Activated CD8-positive, alpha-beta memory T cell treated with anti-CD3 and anti-CD28 coated beads for 4 hours (primary cell): ENCODE measurements at places on chromosomes 1 and 21.

- DNase-seq = no peak
Measured at GRCh38 chr1:189253601-189254350, 1223.9 kb downstream of the BRINP3 start.

GRCh38 chr21:26877018-26877417 lies 31.8 kb upstream of the ADAMTS1 start:
- DNase-seq = no peak

- no peak for DNase-seq
Measured at GRCh38 chr1:2492091-2492490, 16.0 kb downstream of the PLCH2 start.

DNA sequence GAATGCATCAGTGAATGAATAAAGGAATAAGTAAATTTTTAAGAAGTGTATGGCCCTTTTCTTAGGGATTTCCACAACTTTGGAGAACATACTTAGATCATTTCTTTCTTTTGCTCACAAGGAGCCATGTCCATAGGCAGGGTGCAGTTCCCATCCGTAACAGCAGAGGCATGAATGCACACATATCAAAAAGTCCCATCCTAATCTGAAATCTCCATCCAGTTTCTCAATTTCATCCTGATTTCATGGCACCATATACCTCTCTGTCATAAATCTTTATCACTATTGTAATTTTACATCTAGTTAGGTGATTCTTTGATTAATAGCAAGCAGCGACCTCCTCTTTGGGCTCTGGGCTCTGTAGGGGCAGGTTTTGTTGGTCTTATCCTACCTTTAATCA lies 359.2 kb downstream of the RRAGC start:
- no peak for DNase-seq

DNA sequence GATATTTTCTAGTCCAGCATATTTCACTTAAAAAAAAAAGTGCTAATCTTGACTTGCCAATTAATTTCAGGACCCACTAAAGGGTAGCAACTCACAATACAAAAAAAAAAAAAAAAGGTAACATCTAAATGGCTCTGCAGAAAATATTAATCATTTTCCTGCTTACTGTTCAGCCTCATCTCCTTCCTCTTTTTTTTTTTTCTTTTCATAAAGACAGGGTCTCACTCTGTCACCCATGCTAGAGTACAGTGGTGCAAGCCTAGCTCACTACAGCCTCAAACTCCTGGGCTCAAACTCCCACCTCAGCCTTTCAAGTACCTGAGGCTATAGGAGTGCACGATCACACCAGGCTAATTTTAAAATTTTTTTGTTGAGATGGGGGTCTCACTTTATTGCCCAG lies 30.4 kb downstream of the TTC13 start:
- DNase-seq = no peak

GRCh38 chr1:15224974-15225373 lies 22.0 kb upstream of the FHAD1 start:
- no peak for DNase-seq

DNA sequence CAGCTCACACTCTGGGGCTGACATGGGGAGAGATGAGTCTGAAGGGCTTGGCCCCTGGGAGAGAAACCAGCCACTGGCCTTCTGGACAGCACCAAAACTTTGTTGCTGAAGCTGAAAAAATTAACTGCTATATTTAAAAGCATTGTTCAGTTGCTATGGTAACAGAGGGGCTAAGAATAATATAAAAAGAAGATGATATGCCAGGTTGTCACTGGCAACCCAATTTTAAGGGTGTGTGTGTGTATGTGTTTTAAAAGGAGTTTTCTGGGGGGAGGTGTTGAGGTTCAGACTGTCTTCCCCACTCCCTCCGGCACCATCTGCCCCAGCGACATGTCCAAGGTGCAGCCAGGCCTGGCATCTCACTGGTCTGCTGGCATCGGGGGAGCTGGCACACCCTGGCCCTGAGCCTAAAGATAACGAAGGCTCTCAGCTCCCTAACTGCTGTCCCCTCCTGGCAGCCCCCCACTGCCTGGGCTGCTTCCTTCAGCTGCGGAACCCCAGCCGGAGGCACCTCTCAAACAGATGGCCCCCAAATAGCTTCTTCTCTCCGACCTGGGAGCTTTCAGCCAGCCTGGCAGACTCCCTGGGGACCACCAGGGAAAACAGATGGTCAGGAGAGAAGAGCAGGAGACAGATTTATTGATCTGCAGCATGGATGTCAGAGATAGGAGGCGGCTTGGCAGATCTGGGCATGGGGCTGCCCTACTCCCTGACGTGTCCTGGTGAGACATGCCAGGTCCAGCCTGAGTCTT lies 203.9 kb downstream of the HIVEP3 start:
- DNase-seq = no peak

DNA sequence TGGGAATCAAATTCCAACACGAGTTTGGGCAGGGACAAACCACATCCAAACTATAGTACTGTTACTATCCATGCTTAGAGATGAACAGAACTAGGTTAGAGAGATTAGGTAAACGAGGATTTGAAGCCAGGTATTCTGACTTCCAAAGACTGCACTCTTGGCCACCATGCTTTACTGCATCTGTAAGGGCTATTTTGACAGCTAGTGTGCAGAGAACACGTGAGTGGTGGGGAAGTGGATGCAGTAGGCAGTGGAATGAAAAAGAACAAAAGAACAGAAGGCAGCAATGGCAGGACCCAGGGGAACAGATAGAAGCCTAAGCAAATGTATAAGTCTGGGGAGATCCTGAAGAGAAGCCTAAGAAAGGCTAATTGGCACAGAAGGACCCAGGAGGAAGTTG lies 59.1 kb upstream of the GJA8 start:
- no peak for DNase-seq

- no peak for DNase-seq
Measured at GRCh38 chr1:76938304-76938703, 71.0 kb downstream of the ST6GALNAC5 start.

- no peak for DNase-seq
Measured at GRCh38 chr1:246283771-246284410, 223.2 kb downstream of the SMYD3 start.

GRCh38 chr1:44332505-44332904 lies 22.6 kb downstream of the ERI3 start:
- no peak for DNase-seq

DNA sequence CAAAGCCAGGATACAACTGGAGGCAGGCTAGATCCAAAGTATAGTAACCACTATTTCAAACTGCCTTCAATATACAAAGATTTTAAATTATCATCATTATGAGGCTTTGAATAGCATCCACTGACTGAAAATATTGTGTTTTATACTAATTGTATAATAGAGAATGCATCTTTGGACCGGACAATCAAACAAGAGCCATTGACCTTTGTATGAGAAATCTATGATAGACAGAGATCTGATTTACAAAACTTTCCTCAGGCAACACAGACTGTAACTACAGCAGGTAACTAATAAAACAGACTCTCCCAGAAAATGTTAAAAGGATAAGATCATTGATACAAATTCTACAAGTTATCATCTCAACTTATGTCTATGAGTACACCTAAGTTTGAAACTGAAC lies 152.9 kb downstream of the DENND1B start:
- DNase-seq = no peak

- peak; percentile 75 for DNase-seq
Measured at GRCh38 chr1:160768295-160768657, 27.7 kb upstream of the LY9 start.

DNA sequence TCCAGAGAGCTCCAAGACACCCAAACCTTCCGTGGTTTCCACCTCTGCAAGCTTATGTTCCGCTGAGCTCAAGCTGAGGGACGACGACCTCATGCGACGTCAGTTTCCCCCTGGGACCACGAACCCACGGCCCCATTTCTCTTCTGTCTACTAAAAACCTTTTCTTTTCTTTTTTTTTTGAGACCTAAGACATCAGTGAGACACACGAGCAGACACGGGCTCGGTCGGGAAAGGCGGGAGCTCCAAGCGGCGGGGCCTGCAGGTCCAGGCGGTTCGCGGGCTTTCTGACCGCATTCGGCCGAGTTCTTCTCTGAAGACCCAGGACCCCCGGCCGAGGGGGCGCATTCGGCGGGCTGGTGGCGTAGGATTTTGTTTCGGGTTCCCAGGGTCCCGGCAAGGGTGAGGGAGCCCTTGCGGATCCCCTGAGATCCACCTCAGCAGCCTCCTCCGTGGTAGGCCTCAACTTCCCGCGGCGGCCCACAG lies 402 bp downstream of the C21orf58 start:
- DNase-seq = no peak

DNA sequence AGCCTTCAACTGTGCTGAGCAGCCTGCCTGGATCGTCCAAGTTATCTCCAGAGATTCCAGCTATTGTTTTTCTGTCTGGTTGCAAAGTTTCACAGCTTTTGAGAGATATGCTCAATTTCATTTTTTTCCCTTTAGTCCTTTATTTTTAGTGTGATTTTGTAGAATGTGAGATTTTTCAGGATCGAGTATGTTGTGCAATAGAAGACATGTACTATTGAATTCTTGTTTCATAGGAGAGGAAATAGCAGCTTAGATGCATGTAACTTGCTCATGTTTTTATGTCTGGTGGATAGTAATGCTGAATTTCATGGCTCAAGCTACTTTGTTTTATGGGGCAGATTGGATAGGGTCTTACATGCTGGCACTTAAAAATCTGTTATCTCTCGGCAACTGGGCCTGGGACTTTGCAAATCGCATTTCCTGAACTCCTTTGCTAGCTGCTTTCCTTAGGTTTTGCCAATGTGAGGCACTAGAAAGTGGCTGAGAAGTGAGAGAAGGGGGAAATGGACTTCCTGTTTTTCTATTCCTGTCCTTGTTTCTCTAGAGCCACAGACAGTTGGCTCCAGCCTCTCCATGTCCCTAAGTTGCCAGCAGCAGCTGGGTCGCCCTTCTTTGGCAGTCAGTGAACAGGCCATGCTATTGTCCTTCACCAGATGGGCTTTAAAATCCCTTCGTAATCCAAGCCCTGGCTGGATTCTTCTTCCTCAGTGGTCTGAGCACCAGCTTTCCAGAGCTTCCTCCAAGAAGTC lies 101.4 kb upstream of the PDE4B start:
- DNase-seq = no peak

DNA sequence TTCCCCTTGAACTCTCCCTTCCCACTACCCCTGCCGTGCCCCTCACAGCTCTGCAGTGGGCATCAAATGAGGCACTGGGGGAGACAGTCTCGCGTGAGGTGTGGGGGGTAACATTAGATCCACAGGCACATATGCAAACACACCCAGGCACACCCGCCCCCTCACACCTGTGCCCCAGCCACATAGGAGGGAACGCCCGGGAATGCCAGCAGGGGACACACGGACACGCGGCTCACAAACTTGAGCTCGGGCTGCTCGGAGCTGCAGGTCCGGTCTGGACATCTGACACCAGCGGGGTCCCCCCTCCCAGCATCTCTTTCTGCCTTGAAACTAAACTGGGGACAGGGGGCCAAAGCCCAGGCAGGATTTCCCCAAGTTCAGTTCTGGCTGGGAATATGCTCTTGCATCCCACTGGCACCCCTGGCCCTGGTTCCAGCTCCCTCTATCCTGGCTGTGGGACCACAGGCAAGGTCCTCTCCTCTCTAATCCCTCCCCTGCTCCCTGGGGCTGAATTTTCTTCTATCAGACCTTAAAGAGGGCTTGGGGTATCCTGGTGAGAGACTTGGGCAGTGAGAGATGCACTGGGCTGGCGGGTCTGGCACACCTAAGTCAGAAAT lies 30.6 kb downstream of the CDCP2 start:
- DNase-seq = no peak

DNA sequence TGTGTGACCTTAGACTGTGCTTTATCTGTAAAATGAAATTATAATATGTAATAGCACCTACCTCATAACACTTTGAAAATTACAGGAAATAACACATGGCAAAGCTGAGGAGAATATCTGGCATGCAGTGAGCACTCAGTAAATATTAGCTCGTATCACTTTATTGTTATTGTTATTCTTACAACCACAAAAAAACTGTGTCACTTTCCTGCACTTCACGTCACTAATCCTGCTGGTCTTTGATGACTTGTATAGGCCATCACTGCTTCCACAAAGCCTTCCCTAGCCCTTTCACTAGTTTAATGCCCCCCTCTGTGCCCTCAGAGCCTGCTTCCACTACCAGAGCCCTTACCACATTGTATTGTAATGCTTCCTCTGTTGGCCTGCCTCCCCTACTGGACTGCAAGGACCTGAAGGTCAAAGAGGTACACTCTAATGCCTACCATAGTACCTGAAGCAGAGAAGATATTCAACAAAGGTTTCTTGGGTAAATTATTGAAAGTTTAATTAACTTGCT lies 231.6 kb downstream of the NFIA start:
- no peak for DNase-seq

- DNase-seq = no peak
Measured at GRCh38 chr1:221458447-221459156, 283.3 kb downstream of the DUSP10 start.

- DNase-seq = no peak
Measured at GRCh38 chr1:87202922-87203655, 125.6 kb upstream of the LMO4 start.

DNA sequence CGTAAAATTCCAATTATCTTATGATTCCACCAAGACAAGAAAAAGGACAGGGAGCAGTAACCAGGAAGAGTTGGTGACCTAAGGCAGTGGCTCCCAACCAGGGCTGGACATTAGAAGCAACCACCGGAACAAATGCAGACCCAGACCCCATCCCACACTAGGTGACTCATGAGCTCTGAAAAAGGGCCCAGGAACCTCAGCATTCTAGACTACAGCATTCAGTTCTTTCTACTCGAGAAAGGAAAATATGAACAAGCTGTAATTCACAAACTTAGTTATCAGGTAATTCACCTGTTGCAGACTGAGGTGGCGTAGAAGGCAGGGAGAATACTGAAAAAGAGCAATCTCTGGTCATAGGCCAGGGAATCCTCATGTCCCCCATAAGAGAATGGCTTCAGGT lies 138.4 kb upstream of the KRTAP19-8 start:
- DNase-seq = no peak

DNA sequence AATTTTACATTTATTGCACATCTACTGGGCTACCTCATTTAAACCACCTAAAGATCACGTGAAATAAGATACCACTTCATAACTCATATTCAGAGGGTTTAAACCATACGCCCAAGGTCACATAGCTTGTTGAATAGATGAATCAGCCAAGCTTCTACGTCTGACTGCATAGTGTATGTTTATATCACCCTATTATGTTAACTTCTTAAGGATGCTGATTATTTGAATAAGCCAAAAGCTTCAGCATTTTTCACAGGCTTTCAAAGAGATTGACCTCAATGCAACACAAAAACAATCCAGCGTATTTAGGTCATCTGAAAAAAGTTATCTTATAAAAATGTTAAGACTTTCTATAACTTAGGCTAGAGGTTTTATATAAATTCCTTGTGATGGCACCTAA lies 373.8 kb downstream of the TGFB2 start:
- no peak for DNase-seq

DNA sequence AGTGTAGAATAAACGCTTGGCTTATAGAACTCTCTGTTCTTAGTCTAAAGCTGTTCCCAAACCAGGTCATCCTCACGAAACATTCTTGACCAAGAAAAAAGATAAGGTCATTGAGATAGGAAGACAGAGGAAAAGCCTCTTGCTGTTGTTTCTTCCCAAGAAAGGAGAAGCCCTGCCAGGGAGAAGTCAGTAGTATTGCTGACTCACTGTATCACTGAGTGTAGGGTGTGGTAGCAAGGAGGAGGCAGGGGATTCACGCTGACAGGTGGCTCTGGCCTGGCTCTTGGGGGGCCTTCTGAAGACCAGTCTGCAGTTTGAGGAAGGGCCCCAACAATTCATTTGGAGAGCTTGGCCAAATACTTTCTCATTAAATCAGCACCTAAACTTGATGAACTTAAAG lies 97.8 kb downstream of the CD247 start:
- no peak for DNase-seq
